ENCODE measurements at places on chromosomes 16 and 17. TPM values are rescaled to one million over a fixed set of nuclear protein-coding genes. Genes with fewer than 3 reads are reported as not detected.

HS3ST6 gene
- not detected for total RNA-seq

POLG2 gene
- 50.3 TPM for total RNA-seq

TBX6 gene
- 2.3 TPM for total RNA-seq

SLC16A6 gene
- total RNA-seq, result 10.2 TPM

DNA sequence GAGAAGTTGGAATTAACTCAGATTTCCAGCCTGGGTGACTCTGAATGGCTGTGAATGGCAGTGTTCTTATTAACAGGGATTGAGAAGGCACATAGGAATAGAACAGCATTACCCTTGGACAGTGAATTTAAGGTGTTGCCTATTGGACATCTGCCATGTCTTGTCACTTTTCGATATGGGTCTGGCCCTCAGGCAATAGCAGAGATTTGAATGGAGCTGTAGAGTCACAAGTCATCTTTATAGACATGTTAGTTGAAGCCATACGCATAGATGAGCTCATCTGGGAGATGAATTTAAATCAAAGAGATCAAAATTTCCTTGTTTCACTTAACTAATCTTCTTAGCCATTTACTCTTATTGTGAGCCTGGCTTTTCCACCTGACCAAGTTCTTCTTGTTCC lies 14.9 kb upstream of the DHRS11 start:
- H3K4me3 ChIP-seq, result no peak overlapping the region
- H3K4me1 ChIP-seq, result peaks cover 1% of the 10 kb centered on the region
- DNase-seq, result no peak
- H3K27ac ChIP-seq, result no peak overlapping the region

DNA sequence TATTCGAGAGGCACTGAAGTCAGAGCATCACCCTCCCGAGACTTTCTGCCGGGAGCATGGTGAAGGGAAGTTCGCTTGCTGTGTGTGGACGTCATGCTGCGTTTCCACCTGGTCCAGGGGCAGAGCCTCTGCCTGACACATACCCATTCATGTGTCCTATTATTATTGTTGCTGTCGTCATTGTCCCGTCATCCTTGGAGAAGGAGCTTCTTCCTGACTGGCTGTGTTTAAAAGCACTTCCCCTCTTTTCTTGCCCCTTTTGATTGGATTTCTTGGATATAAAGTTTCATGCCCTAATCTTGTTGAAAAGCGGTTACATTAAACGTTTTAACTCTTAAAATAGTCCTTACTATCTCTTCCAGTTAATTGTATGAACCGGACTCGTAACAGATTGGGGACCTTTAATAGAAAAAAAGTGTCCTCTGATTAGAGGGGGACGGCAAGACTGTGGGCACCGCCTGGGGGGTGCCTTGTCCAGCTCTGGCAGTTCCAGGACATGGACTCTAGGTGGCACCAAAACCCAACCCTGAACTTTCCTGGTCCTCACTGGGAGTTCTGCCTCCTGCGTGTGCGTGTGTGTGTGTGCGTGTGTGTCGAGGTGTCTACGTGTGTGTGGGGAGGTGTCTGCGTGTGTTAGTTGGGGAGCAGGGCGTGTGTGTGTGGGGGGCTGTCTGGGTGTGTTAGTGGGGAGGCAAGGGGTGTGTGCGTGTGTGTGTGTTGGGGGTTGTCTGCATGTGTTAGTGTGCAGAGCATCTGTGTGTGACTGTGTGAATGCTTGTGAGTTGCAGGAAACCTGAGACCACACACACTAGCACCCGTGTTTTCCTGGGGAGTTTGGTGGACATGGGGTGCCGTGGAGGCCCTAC lies 133.3 kb upstream of the CIBAR2 start:
- H3K4me1 ChIP-seq, result peaks cover 3% of the 10 kb centered on the region
- DNase-seq, result no peak
- H3K27ac ChIP-seq, result no peak overlapping the region
- no peak overlapping the region for H3K4me3 ChIP-seq

GRCh38 chr17:47099451-47099986 lies 89.6 kb downstream of the CDC27 start:
- peak; percentile 19 for DNase-seq
- no peaks in the 10 kb centered on the region for H3K27me3 ChIP-seq
- peak overlapping the region; percentile 83 for H3K27ac ChIP-seq
- H3K4me3 ChIP-seq, result peak overlapping the region; percentile 98
- H3K36me3 ChIP-seq, result peaks cover 7% of the 10 kb centered on the region

GRCh38 chr17:54933921-54934320 lies 33.3 kb downstream of the TOM1L1 start:
- DNase-seq, result no peak
- H3K4me1 ChIP-seq, result no peaks in the 10 kb centered on the region
- H3K27ac ChIP-seq, result no peak overlapping the region
- no peaks in the 10 kb centered on the region for H3K36me3 ChIP-seq
- H3K27me3 ChIP-seq, result no peaks in the 10 kb centered on the region

DNA sequence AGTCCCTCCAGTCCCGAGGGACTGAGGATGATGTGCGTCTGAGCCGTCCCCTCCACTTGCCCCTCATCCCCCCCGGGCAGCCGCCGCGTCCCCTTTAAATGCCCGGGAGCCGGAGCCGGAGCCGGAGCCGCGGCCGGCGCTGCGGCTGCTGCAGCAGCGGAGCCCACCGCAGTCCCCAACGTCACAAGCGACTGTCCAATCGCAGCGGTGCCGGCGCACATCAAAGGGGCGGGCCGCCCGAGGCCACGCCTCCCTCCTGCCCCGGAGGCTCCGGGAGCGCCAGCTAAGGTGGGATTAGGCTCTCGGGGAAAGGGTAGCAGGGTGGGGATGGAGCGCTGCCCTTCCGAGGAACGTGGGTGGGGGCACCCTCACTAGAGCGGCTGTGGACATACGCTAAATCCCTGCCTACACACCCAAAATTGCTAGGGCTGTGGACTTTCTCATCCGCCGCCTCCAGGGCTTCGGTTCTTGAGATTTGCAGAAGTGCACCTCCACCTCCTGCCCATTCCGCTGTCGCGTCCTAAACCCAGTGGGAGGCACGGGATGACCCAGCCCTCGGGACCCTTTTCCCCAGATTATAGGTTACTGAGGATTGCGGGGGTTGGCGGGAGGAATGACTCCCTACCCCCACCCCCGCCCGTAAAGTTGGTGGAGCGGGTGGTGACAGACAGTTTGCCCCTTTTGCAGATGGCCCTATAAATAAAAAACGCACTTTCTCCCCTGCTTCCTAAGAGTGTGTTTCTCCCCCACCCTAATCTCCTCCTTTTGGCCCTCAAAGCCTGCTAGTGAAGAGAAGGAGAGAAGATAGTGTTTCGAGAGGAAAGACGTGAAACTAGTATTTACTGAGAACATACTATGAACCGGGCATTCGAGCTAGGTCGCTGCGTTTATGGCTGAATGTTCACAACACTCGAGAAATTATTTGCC lies at the start of gene PHOSPHO1:
PHOSPHO1 (minus strand) TSS at position 152 of the 927 bp plus-strand sequence. CDS start 4,096 bp downstream, outside the sequence.
- DNase-seq, result peak; percentile 89
- H3K27me3 ChIP-seq, result peaks cover 7% of the 10 kb centered on the region
- peaks cover 17% of the 10 kb centered on the region for H3K4me1 ChIP-seq
- no peaks in the 10 kb centered on the region for H3K36me3 ChIP-seq
- peak within 1 kb of the TSS; percentile 80 for H3K4me3 ChIP-seq
- no peak within 1 kb of the TSS for H3K27ac ChIP-seq

GRCh38 chr16:22844416-22844815 lies 30.5 kb downstream of the HS3ST2 start:
- H3K4me1 ChIP-seq, result no peaks in the 10 kb centered on the region
- peaks cover 28% of the 10 kb centered on the region for H3K27me3 ChIP-seq
- no peaks in the 10 kb centered on the region for H3K36me3 ChIP-seq
- no peak overlapping the region for H3K27ac ChIP-seq
- no peak overlapping the region for H3K4me3 ChIP-seq

GRCh38 chr16:70795296-70795912 lies 5.6 kb downstream of the VAC14 start:
- peaks cover 42% of the 10 kb centered on the region for H3K4me1 ChIP-seq
- H3K27ac ChIP-seq, result no peak overlapping the region
- no peaks in the 10 kb centered on the region for H3K27me3 ChIP-seq
- DNase-seq, result no peak
- no peak overlapping the region for H3K4me3 ChIP-seq

DNA sequence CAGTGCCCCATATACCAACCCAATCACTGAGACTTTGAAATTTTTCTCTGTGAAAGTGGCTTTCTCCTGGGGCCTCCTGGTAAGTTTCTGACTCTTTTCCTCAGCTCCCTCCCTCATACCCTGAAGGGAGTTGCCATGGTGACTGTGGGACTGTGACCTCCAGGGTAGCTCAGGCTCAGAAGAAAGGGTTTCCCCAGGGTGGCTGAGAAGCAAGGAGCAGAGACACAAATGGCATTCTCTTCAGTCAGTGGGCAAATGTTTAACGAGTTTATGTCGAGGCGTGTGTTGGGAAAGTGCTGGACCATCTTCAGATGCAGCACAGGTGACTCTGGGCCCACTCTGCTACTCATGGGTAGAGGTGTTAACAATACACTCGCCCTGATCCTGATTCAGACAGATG lies 46.8 kb downstream of the MRPS23 start:
- DNase-seq, result no peak
- no peaks in the 10 kb centered on the region for H3K4me1 ChIP-seq
- H3K27ac ChIP-seq, result no peak overlapping the region
- H3K27me3 ChIP-seq, result peaks cover 13% of the 10 kb centered on the region

DNA sequence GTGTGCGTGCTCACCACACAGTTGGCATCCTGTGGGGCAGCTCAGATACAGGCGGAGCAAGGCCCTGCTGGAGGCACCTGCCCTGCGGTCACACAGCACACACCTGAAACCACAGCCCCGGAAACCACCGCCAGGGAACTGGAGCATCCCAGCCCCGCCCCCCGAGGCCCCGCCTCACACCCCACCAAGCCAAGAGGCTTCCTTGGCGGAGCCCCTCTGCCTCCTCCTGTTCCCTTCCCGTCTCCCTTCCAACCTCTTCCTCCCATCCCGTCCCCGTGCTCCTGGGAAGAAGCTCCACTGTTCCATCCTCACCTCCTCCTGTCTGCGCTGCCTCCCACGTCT lies 205.5 kb downstream of the NTN1 start:
- H3K27me3 ChIP-seq, result peaks cover 6% of the 10 kb centered on the region
- H3K36me3 ChIP-seq, result no peaks in the 10 kb centered on the region
- no peak overlapping the region for H3K4me3 ChIP-seq
- DNase-seq, result no peak
- H3K27ac ChIP-seq, result no peak overlapping the region

- H3K27ac ChIP-seq, result no peak overlapping the region
- peaks cover 36% of the 10 kb centered on the region for H3K27me3 ChIP-seq
- no peak for DNase-seq
- no peaks in the 10 kb centered on the region for H3K36me3 ChIP-seq
- no peak overlapping the region for H3K4me3 ChIP-seq
These were observed 30.4 kb upstream of the SBK1 start for GRCh38 chr16:28261942-28262341.

DNA sequence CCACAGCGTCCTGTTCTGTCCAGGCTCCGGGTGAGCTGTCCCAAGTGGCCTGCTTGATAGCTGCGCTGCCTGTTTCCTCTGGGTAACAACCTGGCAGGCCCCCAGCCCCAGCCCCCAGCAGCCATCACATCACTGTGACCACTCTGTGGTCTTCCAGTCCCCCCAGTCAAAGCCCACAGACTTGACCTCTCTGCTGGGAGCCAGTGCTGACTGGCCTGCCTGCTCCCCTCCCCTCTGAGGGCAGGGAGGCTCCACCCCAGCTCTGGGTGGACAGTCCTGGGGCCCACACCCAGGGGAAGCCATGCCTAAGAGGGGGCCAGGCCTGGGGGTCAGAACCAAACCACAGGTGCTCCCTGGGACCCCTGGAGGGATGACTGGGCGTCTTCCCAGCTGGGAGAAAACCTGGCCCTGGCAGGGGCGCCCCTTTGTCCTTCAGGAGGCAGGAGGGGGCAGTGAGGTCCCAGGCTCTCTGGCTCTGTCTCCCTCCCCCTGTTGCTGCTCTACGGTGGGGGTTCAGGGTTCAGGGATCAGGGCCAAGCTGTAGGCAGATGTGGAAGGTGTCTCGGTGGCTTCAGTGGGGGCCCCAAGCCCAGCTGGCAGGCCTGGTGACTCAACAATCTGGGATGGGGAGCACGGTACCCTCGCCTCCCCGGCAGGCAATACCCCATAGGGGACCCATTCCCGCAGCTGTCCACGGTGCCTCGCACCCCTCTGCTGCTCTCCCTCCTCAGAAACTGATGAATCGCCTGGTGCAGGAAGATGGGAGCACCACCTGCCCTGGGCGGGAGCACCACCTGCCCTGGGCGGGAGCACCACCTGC lies 1.8 kb upstream of the SLC16A3 start:
- H3K36me3 ChIP-seq, result no peaks in the 10 kb centered on the region
- no peak for DNase-seq
- peaks cover 12% of the 10 kb centered on the region for H3K4me1 ChIP-seq
- H3K27me3 ChIP-seq, result no peaks in the 10 kb centered on the region

- peaks cover 14% of the 10 kb centered on the region for H3K4me1 ChIP-seq
- no peak for DNase-seq
- no peak overlapping the region for H3K27ac ChIP-seq
- H3K36me3 ChIP-seq, result no peaks in the 10 kb centered on the region
These were observed 284 bp upstream of the COPZ2 start for GRCh38 chr17:48037838-48038323.

GRCh38 chr16:56874800-56875199 lies 9.8 kb downstream of the SLC12A3 start:
- H3K4me3 ChIP-seq, result no peak overlapping the region
- H3K27me3 ChIP-seq, result no peaks in the 10 kb centered on the region
- peak overlapping the region; percentile 37 for H3K27ac ChIP-seq
- peaks cover 39% of the 10 kb centered on the region for H3K4me1 ChIP-seq
- no peaks in the 10 kb centered on the region for H3K36me3 ChIP-seq

DNA sequence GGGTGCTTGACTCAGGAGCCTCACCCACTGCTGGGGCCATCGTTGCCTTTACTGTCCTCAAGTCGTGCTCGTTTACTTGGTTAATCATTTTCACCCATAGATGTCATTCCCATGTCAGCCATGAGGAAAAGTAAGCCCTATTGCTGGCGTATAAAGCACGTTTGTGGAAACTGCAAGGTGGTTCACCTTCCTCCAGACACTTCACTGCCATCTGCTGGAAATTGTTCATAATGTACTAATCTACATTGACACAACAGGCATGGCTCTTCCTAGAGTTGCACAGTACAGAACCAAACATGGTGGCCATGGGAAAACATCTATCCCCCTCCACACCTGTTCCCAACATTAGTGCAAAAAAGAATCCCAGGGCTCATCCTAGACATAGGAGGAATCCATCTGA lies 116.6 kb downstream of the ZNF18 start:
- H3K4me3 ChIP-seq, result no peak overlapping the region
- H3K27ac ChIP-seq, result no peak overlapping the region
- H3K27me3 ChIP-seq, result no peaks in the 10 kb centered on the region
- DNase-seq, result no peak

DNA sequence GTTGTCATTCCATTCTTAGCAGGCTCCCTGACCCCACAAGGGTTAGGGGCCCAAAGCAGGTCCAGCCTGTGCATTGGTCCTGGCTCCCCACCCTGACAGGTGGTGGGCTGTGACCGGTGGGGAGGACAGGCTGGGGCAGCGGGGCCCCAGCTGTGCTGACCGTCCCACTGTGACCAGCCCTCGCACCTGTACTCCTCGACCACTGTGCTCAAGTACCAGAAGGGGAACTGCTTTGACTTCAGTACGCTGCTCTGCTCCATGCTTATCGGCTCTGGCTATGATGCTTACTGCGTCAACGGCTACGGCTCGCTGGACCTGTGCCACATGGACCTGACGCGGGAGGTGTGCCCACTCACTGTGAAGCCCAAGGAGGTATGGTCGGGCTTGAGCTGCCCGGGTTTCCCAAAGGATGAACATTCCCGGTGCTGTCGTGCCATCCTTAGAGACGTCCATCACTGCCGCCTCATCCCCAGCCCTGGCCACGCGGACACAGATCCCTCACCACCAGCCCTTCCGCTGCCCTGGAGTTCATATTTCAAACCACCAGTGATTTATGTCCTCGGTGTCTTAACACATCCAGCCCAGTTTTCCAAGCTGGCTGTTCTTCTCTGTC lies 7.3 kb downstream of the DRC7 start:
- H3K27ac ChIP-seq, result no peak overlapping the region
- no peaks in the 10 kb centered on the region for H3K4me1 ChIP-seq
- H3K27me3 ChIP-seq, result no peaks in the 10 kb centered on the region
- no peak for DNase-seq
- H3K36me3 ChIP-seq, result no peaks in the 10 kb centered on the region

Data from activated B cell treated with CpG ODN at 0.5 μM for 24 hours (primary cell).